NCI-H1930 (cell line): ENCODE measurements at places on chromosomes 7 and 10.

GRCh38 chr10:106078895-106079576 is 1085.5 kb downstream of the SORCS1 start:
- DNase-seq: no peak

- no peak for DNase-seq
These were observed 294.7 kb downstream of the ARL4A start for GRCh38 chr7:12982178-12982577.

DNA sequence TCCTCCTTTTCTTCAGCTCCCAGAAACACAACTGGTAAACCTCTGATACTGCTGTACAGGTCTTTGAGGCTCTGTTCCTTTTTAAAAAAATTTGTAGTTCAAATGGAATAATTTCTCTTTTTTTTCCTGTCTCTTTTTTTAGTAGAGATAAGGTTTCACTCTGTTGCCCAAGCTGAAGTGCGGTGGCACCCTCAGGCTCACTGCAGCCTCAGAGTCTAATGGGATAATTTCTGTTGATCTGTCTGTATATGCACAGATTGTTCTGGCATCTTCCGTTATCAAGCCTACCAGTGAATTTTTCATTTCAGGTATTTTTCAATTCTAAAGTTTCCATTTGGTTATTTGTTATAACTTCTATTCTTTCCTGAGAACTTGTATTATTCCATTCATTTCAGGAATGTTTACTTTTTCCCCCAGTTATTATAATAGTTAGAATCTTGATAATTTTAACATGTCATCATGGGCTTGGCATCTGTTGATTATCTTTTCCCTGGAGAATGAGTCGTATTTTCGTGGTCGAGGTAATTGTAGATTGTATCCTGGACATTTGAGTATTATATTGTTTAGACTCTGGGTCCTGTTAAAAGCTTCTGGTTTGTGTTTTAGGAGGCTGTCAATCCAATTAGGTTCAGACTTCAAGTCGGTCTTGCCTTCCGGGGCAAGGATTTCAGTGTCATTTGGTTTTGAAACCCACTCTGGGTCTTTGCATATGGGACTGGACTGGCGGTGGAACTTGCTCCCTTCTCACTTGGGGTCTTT is 24.5 kb downstream of the CRCP start:
- no peak for DNase-seq

GRCh38 chr7:7956531-7957128 is 12.0 kb upstream of the GLCCI1 start:
- DNase-seq: no peak

- DNase-seq: no peak
These were observed 11.6 kb downstream of the MCMBP start for GRCh38 chr10:119860866-119861607.

GRCh38 chr7:55249332-55249731 is 115.8 kb upstream of the LANCL2 start:
- no peak for DNase-seq

- DNase-seq: no peak
These were observed 168.4 kb downstream of the BTAF1 start for GRCh38 chr10:92091965-92092364.

- DNase-seq: no peak
These were observed 14.2 kb upstream of the PDCD4 start for GRCh38 chr10:110857265-110858171.

DNA sequence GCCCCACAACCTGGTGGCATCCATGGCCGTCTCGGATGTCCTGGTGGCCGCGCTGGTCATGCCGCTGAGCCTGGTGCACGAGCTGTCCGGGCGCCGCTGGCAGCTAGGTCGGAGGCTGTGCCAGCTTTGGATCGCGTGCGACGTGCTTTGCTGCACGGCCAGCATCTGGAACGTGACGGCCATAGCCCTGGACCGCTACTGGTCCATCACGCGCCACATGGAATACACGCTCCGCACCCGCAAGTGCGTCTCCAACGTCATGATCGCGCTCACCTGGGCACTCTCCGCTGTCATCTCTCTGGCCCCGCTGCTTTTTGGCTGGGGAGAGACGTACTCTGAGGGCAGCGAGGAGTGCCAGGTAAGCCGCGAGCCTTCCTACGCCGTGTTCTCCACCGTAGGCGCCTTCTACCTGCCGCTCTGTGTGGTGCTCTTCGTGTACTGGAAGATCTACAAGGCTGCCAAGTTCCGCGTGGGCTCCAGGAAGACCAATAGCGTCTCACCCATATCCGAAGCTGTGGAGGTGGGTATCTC is 1.1 kb downstream of the HTR5A start:
- no peak for DNase-seq

DNA sequence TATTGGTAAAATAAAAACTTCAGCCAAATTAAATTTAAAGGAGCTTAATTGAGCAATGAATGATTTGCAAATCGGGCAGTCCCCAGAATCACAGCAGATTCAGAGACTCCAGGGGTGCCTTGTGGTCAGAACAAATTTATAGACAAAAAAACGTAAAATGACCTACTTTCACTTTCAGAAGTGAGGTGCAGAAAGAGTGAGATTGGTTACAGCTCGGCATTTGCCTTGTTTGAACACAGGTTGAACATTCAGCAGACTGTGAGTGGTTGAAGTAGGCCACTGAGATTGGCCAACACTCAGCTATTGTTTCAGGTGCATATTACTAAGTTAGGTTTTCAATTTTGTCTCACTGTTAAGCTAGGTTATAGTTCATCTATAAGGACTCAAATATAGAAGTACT is 153.4 kb downstream of the BICC1 start:
- no peak for DNase-seq

GRCh38 chr10:29835055-29835454 is 200.3 kb upstream of the SVIL start:
- DNase-seq: no peak

DNA sequence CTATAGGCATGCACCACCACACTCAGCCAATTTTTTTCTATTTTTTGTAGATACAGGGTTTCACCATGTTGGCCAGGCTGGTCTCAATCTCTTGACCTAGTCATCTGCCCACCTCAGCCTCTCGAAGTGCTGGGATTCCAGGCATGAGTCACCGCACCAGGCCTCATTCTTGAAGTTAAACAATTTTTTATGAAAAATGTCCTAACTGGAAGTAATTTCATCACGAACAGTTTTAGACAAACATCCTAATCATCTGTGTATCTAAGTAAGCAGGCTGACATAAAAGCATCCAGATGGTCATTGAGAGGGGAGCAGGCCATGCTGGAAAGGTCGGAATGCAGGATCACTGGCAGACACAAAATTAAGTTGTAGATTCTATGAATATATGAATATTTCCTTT is 269.1 kb downstream of the ZMYND11 start:
- no peak for DNase-seq

- DNase-seq: no peak
These were observed 10.7 kb downstream of the MTURN start for GRCh38 chr7:30145426-30145970.

DNA sequence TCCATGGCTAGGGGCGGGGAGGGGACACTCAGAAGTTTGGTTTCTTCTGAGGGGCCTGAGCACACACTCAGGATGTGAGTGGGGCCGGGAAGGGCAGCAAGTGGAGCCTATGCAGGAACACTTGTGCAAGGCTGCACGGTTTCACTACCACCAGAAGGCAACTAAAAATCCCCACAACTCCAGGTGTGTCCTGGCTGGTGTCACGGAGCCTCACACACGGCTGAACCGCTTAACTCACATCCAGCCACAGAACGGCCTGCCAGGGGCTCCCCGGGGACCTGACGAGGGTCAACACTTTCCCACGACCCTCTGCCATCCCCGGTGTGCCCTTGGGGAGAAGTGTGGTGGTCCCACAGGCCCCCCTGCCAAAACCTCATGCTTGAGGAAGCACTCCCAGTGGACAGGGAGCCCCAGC is 173.9 kb downstream of the ELFN1 start:
- DNase-seq: no peak

GRCh38 chr7:13748998-13749397 is 240.5 kb downstream of the ETV1 start:
- DNase-seq: no peak

DNA sequence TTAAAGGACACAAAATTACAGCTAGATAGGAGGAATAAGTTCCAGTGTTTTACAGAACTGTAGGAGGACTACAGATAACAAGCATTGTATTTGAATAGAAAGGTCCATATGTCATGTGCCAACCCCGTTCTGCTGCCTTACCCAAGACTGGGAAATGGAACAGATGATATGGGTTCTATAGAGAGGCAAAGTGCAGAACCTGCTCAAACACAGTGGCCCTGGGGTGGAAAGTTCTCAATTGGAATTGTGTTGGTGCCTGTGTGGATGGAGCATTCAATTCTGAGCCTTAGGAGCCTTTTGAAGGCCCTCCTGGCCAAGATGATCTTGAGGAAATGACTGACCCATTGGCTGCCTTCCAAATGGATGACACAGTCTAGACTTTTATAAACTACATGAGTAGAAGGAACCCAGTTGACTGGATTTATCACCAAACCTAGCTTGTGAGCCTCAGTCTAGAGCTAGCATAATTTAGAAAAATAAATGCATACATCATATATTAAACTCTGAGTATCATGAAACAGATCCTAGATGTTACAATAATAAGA is 4.1 kb upstream of the PRSS1 start:
- no peak for DNase-seq

DNA sequence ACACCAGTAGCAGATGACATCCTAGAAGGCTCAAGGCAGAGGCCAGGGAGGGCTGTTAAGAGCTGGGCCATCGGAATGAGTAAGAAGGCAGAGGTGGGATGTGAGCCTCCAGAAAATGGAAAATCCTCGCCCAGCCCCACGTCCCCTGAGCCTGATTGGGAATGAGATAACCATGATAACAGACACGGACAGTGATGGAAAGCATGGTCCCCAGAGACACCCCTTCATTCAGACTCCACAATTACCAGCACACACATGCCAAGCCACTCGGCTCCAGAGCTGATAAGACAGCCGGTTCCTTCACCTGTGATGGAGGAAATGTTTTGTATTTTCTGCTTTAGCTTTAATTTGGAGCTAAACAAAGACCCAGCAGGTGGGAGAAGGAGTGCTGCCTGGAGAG is 106.0 kb downstream of the GRID1 start:
- DNase-seq: no peak

DNA sequence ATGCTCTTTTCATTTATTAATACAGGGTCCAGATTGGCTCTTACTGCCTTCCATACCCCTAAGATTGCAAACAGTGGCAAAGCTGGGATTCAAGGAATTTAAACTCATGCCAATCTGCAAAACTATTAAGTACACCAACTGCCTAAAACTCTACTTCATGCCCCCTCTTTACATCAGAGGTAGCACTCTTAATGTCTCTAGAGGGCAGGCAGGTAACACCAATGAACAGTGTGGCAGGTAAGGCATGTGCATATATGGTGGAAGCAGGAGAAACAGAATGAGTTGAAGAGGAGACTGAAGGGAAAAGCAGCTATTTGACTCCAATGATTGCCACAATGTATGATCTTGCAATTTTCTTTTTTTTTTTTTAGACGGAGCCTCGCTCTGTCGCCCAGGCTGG is 156.7 kb downstream of the BTAF1 start:
- DNase-seq: no peak

GRCh38 chr10:35005868-35006267 is 84.3 kb downstream of the CUL2 start:
- DNase-seq: no peak

DNA sequence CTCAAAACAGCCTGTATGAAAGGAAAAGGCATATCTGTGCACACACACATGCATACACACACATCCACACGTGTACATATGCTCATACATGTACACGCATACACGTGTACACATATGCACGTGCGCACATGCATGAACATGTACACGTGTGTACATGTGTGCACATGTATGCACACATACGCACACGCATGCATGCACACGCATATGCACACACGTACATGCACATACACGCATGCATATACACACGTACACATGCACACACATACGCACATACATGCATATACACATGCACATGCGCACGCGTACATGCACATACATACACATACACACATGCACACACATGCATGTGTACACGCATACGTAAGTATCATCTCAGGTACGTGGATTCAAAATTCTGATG is 19.4 kb downstream of the DIP2C start:
- DNase-seq: no peak

DNA sequence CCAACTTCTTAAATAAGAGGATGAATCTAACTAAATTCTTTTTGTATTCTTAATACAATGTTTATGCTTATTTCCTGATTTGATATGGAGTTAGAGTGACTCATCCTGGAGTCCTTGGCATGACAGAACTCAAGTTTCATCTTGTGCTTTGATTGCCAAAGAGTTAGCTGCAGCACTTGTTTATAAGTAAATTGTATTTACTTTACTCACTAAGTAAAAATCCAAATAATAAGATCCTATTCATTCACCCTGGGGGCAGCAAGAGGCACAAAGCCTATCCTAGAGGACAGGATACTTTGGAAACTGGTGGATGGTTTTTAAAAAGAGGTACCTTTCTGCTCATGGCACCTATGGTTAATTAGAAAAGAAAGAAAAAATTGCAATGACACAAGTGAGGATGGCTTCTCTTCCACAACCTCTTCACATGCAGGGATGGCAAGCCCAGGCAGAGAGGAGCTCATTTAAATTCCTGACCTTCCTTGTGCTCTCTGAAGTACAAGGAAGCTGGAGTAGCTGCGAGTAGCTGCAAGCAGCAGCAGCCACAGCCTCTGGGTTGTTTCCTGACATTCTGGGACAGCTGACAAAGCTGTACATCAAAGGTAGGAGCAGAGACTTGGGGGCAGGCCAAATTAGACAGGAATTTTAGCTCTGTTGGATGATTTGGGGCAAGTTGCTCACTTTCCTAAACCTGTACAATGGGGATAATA is 28.5 kb upstream of the CROT start:
- DNase-seq: no peak

- DNase-seq: no peak
These were observed 147.7 kb downstream of the PTPN20 start for GRCh38 chr10:47058961-47059391.

DNA sequence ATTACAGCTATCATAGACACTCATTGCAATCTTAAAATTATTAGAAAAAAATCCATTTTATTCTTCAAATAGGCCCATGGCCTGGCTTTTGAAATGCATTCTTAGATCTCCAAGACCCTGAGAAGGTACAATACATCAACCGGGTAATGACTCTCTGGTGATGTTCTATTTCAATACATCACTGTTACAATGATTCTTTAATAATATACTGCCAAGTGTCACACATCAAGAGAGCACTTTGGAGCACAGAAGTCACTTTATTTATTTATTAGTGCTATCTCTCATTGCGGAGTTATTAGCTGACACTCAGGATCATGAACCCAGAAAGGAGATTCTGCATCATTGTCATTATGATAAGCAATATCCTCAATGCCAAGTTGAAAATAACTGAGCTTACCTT is 748.5 kb upstream of the MBL2 start:
- DNase-seq: no peak
